ENCODE measurements at places on chromosomes 1 and 21.

DNA sequence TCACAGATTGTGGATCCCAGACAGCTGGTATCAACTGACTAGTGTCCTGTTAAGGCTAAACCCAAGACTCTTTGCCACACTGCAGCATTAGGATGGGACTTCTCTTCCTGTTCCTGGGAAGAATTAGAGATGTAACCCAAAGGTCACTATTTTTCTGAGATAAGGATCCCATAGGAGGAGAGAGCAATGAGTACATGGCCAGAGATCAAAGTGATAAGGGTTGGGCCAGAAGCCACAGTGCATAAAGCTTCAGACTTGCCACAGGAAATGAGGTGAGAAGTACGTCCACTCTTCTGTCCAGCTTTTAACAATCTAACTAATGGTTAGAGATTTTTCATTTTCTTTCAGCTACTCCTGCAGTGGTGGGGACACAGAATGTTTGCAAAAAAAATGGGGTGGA, at the start of gene HSD3B1:
Gene HSD3B1, plus strand, starts transcription at position 270 of the 400 bp plus-strand sequence. CDS start 267 bp downstream, outside the sequence.
- DNase-seq: no peak

DNA sequence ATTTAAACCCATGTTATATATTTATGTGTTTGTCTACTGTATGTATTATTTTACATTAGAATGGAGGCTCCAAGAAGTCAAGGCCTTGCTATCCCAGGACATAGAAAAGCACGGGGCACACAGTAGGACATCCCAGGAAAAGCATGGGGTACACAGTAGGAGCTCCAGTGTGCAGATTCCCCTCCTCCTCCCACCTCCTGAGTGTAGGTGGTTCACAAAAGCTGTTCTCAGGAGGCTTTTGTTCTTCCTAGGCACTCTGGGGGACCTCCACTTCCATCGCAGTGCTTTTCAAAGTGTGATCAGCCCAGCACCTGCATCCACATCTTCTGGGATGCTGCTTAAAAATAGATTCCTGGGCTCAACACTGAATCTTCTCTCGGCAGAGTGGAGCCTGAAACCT, 30.8 kb upstream of the VTCN1 start:
- no peak for DNase-seq

GRCh38 chr1:44628962-44629756, 45.1 kb downstream of the TMEM53 start:
- DNase-seq: no peak

GRCh38 chr21:46334351-46335140, 10.6 kb downstream of the PCNT start:
- DNase-seq: no peak

GRCh38 chr1:41802532-41803501, 115.9 kb downstream of the HIVEP3 start:
- DNase-seq: no peak

DNA sequence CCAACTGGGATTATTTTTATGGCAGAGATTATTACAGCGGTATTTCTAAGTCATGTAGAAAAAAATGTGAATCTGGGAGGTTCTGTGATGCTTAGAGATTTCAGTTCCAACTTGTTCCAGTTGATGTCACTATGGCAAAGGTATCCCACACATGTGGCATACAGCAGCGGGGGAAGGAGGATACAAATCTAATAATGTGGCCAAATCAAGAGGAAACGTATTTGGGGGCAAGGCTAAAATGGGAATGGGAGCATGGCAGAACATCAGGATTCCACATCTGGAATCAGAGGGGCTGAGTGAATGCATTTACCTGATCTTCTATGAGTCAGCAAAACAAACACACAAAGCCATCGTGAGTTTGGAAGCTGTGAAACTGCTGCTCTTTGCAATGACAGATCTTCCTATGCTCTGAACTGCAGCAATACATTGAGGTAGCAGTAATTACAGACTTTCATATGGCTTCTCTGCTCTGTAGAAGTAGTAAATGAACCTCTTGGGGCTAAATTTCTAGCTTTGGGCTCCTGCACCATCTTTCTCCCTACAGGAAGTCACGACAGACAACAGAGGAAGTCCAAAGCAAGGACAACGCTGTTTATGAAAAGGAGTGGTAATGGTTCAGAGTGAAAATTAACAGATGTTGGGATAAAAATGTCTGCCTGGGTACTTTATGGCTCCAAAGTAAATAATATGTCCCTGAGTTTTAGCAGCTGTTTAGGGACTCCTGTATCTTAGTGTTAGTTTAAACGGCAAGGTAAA, 55.5 kb downstream of the GABPA start:
- no peak for DNase-seq

GRCh38 chr1:76381450-76382097, 307.0 kb downstream of the ST6GALNAC3 start:
- DNase-seq: no peak

DNA sequence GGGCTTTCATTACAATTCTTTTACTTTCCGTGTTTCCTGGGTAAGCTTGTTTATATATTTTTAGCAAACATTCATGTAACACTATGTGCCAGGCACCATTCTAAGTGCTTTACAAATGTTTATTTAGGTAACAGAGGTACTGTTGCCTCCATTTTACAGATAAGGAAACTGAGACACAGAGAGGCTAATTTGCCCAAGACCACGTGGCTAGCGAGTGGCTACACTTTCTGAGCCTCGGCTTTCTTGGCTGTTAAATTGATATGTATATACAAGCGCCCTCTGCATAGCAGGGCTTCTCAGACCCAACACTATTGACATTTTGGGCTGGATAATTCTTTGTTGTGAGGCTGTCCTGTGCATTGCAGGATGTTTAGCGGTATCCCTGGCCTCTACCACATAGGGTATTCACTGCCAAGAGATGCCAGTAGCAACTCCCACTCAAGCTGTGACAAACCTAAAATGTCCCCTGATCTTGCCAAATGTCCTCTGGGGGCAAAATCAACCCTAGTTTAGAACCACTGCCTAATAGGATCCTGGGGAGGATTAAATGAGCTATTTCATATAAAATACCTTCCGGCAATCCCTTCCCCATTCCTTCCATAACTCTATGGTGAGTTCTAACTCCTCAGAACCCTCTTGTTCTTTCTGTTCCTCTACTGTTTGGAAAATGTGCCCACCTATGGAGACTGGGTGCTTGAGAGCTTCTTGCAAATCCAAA, 17.2 kb upstream of the ID3 start:
- no peak for DNase-seq

DNA sequence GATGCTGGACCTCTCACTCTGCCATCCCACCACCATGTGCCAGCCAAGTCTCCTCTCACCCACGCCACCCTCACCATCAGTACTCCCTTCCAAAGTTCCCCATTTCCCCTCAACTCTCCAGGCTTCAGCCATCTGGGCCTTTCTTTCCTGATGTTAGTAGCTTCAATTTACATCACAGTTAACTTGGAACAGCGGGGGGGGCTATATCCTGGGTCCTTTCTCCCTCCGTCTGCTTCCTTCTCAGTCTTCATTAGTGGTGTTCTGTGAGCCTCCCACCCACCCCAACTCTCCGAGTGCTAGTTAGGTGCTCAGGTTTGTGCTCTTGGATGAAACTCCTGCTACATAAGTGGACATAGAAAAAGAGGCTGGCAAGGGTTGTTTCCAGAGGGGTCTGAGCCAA, 31.9 kb downstream of the KCNC4 start:
- no peak for DNase-seq

- DNase-seq: no peak
These were observed 163.0 kb upstream of the RNPC3 start for GRCh38 chr1:103362348-103363007.

DNA sequence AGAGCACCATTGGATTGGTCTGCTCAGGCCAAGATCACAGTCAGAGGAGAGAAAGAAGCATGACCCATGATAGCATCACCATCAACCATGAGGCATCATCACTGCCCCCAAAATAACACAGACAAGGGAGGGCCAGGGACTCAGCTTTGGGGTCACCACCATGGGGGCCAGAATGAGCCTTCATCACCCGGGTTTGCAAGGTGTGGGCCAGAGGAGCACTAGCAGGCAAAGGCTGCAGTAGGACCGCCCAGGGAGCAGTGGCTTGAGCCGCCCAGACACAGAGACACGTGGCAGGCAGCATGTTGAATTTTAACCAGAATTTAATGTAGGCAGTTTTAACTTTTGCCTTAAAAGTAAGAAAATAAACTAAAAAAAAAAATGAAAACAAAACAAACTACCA, 53.7 kb upstream of the TMPRSS2 start:
- no peak for DNase-seq

DNA sequence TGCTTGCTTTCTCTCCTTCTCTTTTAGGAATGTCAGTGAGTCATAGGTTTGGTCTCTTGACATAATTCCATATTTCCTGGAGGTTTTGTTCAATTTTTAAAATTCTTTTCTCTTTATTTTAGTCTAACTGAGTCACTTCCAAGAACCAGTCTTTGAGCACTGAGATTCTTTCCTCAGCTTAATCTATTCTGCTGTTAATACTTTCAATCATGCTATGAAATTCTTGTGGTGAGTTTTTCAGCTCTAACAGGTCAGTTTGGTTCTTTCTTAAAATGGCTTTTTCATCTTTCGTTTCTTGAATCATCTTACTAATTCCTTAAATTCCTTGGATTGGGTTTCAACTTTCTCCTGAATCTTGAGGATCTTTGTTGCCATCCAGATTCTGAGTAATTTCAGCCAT, 321.0 kb downstream of the PTBP2 start:
- no peak for DNase-seq

- DNase-seq: no peak
These were observed 27.7 kb upstream of the KANK4 start for GRCh38 chr1:62346886-62347285.

- no peak for DNase-seq
These were observed 10.1 kb downstream of the ZNF644 start for GRCh38 chr1:91011726-91012125.

GRCh38 chr1:64425521-64425920, 44.4 kb upstream of the CACHD1 start:
- no peak for DNase-seq

GRCh38 chr1:33119532-33120217, 38.7 kb downstream of the AZIN2 start:
- DNase-seq: no peak

GRCh38 chr1:64896551-64896950, 69.8 kb downstream of the JAK1 start:
- DNase-seq: no peak

GRCh38 chr1:17232759-17233661, 15.9 kb upstream of the PADI3 start:
- DNase-seq: no peak

Measured in stimulated activated CD8-positive, alpha-beta memory T cell treated with anti-CD3 and anti-CD28 coated beads, Interleukin-12 subunit alpha, Interleukin-12 subunit beta, amount 100 ng/mL, for 1 hour (primary cell).